BE2C (cell line): ENCODE measurements at places on chromosomes 11 and 22.

DNA sequence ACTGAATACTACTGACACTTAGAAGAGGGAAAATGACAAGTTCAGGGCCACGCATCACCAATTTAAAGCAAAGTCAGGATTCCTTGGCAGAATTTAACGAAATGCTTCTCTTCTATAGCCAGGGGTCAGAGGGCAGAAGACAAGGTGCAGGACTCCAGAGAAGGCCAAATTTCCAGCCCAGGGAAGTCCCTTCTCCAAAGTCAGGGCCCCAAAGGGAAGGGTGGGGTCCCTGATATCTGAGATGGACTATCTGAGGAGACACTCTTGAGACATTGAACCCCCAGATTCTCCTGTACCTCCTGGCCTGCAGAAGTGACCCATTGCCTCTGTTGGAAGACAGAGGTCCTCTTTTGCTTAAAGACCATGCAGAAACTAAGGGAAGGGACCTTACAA, 91.2 kb downstream of the RPS6KA4 start:
- DNase-seq, result no peak

DNA sequence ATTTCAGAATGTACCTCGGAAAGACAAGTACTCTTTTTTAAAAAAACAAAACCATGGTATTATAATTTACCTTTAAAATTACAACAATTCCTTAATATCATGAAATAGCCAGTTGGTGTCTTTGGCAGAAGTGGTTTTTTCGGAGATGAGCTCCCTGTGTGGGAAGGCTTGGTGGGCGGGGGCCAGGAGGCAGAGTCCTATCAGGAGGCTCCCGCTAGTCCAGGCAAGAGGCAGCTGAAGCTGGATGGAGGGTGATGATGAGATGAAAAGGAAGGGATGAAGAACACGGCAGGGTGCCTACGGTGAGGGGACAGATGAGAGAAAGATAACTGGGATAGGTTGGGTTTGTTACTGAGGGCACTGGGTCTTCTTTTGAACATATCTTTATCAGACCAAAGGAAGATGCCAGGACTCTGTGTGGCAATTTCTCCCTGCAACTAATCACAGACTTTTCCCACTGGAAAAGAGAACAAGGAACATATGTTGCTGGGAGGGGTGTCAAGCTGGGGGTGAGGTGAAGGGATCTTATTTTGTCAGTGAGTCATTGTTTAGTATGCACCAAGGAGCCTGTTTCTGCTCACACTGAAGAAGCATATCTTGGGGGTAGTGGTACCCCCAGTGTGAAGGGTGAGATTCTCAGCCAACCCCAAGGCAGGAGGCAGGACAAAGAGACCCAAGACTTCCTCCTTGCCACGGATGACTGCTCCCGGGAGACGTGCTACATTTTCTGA, 91.5 kb upstream of the YWHAH start:
- no peak for DNase-seq

- DNase-seq, result no peak
Observed at GRCh38 chr22:50112151-50113118, 22.6 kb downstream of the MOV10L1 start.

- DNase-seq, result peak; percentile 71
Observed at GRCh38 chr11:125123947-125124617, 12.7 kb upstream of the TMEM218 start.

DNA sequence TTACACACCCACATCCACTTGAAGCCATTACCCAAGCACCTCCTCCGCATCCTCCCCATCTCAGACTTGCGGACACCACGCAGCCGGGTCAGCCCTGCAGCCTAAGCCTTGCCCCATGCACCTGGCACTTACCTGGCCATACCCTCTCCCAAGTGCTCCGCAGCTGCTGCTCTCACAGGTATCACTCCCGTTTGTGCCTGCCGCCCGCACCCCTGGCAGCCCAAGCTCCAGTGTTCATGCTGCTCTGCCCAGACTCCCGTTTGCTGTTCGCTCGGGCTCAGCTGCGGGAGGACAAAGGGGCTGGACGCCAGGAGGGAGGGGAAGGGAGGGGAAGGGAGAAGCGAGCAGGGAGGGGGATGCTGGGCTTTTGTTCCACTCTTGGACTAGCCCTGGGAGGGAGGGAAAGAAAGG, at the start of gene KLHL35:
Gene KLHL35, minus strand, starts transcription at position 293 of the 411 bp plus-strand sequence. CDS start 2,574 bp downstream, outside the sequence.
- DNase-seq, result no peak

DNA sequence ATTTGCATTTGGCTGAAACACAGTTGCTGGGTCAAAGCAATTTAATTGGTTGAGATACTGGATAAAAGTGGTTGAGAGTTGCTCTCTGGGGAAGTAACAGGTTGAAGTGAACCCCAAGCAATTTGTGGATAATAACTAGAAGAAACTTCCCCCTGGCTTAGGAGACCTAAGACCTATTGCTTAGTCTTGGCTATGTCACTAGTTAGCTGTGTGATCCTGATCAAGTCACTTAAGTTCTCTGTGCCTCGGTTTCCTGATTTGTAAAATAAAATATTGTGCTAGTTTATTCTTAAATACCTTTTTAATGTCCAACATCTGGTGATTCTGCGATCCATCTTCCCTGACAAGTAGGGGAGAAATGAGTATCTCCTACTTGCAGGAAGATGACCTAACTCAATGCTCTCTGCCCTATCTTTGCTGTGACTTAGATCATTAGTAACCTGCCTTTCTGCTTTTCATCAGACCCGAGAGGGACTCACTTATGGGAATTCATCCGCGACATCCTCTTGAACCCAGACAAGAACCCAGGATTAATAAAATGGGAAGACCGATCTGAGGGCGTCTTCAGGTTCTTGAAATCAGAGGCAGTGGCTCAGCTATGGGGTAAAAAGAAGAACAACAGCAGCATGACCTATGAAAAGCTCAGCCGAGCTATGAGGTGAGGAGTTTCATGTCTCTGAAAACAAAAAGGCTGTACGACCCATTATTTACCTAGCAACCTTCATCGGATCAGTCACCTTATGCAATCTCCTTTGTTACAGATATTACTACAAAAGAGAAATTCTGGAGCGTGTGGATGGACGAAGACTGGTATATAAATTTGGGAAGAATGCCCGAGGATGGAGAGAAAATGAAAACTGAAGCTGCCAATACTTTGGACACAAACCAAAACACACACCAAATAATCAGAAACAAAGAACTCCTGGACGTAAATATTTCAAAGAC, 37.5 kb downstream of the EHF start:
- DNase-seq, result no peak

GRCh38 chr22:50171319-50171964, 911 bp downstream of the PANX2 start:
- peak; percentile 13 for DNase-seq

DNA sequence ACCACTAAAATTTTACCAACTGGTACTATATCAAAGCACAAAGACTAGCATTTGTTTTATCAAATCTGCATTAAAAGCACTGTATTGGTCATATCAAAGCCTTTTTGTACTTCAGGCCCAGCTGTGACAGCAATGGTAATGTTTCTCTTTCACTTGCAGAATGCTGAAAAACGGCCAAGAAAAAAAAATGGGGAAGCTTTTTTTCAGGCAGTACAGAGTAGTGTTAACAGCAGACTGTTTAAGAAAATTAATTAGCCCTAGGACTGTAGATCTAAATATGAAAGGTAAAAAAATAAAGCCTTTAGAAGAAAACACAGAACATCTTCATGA, 33.3 kb downstream of the DENND5A start:
- no peak for DNase-seq

DNA sequence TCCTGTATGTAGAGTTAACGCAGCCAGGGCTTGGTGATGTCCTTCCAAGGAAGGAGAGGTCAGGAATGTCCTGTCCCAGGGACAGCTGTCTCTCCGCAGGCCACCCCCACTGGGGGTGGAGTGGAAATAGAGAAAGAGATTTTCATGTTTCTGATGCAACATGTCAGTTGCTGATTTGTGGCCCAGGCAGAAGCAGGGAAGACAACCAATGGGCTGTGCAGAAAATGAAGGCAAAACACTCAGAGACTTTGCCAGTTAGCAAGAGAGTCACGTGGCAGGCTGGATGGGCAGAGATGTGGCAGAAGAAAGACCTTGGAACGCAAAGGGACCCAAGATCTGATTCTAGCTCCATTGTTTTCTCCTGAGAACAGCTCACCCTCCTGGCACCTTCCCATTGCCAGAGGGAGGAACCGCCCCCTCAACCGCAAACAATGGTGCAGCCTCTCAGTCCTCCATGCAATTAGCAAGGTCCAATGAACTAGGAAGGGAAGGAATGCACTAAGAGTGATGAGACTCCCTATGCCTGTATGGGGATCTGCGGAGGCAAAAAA, 71.0 kb downstream of the SYN3 start:
- no peak for DNase-seq

- no peak for DNase-seq
Observed at GRCh38 chr11:13880634-13881033, 81.9 kb upstream of the SPON1 start.

- DNase-seq, result no peak
Observed at GRCh38 chr22:46290843-46291785, 5.6 kb upstream of the GTSE1 start.

GRCh38 chr11:96179905-96180304, 163.1 kb downstream of the MAML2 start:
- DNase-seq, result no peak

DNA sequence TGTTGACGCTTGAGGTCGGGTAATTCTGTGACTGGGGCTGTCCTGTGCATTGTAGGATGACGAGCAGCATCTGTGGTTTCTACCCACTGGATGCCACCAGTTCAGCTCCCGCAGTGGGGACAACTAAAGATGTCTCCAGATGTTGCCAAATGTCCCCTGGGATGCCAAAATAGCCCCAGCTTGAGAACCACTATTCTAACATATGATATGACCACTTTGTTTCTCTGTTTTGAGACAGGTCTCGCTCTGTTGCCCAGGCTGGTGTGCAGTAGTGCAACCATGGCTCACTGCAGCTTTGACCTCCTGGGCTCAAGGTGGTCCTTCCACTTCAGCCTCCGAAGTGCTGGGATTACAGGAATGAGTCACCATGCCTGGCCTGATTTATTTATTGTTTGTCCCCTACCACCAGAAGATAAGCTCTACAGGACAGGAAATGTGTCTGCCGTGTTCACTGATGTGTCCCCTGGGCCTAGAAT, 4.4 kb upstream of the MEN1 start:
- no peak for DNase-seq

DNA sequence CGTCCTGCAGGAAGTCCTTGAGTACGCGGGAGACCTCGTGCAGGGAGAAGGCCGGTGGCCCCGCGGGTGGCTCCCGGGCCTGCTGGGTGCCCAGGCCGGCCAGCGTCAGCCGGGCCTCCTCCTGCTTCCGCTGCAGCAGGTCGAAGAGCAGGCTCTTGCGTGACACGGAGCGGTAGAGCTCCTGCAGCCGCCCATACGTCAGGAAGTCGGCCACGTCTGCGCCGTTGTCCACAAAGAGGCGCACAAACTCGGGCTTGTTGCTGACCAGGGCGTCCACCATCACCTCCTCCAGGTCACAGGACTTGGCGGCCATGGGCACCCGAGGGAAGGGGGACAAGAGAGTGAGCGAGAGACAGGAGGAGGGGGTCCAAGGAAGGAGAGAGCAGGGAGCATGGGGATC, 14.6 kb downstream of the TSSC4 start:
- DNase-seq, result no peak

DNA sequence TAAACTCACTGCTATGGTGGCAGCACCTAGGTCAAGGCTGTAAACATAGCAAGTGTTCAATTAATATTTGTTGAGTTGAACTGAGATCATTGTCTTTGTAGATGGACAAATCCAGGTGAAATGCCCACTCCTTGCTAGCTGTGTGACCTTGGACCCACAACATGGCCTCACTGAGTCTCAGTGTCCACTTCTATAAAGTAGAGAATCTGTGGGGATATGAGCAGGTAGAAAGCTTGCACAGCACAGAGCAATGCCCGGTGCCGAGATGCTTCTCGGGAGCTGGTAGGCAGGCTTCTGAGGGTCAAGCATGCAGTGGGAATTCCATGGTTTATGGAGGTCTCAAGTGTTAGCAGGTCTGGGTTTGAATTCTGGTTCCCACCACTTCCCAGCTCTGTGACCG, 97.9 kb upstream of the SYT13 start:
- no peak for DNase-seq

DNA sequence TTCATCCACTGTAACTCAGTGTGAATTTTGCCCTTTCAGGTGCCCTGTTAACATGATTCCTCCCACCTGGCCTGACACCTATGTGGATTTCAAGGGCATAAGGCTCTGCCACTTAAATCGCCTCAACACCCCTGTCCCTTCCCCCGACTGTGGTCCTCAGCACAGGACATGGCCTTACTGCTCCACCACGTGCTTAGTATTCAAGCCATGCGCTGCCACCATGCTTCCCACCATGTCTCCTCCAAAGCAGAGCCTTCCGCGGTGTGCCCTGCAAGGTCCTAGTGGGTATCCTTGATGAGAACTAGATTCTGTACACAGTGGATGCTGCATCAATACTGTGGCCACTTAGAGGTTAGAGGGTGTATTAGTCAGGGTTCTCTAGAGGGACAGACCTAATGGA, 51.9 kb downstream of the BUD13 start:
- DNase-seq, result no peak

DNA sequence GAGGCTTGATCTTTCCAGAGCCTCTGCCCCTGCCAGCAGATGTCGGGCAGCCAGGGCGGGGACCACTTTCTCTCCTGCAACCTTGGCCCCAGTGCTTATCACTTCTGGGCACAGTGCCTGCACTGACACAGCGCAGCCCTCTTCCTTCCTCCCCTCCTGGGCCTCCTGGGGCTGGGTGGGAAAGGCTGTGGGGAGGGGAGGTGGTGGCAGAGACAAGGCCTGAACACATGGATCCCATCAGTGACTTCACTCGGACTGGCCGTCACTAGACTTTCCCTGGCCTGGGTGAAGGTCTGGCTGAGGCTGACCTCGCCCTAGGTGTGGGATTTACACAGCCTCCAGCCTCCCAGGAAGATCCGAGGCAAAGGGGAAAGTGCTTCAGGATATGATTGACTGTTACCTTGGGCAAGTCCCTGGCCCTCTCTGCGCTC, 68.1 kb downstream of the LRRC32 start:
- peak; percentile 82 for DNase-seq

- no peak for DNase-seq
Observed at GRCh38 chr11:117580866-117581265, 216.2 kb downstream of the DSCAML1 start.

DNA sequence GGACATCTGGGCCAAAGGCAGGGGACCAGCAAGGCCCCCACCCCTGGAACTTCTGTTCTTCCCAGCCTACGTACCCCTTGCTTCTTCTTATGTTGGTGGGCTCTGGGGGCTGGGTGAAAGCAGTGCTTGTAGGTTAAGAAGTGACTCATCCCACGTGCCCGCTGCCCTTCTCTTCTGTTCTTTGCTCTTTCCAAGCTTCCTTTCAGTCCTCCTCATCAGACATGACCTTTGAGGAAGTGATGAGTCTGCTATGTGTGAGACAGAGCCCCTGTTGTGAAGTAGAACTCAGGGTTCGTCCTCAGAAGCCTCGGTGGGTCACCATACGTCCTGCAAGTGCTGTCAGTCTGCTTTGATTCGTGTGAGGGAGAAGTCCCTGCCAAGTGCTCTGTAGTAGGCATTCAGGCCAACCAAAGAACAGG, 12.7 kb downstream of the MED15 start:
- no peak for DNase-seq

DNA sequence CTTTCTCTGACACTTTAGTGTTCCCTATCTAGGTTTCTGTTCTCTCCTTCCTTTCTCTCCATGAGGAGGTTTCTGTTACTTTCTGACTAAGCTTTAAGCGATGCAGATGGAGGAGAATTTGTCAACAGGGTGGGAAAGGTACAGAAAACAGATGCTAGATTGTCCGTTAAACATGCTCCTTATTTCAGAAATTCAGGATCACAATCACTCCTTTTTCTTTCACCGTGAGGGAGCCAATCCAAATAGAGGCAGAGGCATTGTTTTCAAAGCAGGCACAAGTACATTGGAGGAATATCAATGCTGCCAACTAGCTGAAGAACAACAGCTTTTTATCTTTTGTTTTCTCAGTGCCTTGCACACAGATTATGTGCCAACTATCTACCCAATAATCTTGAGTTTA, 215.7 kb upstream of the FOLH1 start:
- DNase-seq, result no peak

GRCh38 chr11:122850076-122850631, 11.9 kb downstream of the CRTAM start:
- no peak for DNase-seq
